IMR-90 (cell line): ENCODE measurements at places on chromosomes 3 and 15.
A peak's percentile ranks its signal among the peaks of the same experiment; 100 is the strongest.

- DNase-seq, result no peak
Observed at GRCh38 chr15:84659904-84660781, 2.1 kb upstream of the NMB start.

DNA sequence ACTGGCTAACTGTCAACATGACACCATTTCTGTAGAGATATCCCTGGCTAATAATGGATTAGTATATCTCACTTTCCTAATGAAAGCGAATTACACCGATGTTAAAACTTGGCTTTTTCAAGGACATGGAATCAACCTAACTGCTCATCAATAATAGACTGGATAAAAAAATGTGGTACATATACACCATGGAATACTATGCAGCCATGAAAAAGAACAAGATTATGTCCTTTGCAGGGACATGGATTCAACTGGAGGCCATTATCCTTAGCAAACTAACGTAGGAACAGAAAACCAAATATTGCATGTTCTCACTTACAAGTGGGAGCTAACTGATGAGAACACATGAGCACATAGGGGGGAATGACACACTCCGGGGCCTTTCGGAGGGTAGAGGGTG, 62.6 kb downstream of the ZIC1 start:
- DNase-seq, result no peak

- no peak for DNase-seq
Observed at GRCh38 chr3:119619094-119619493, 21.4 kb downstream of the PLA1A start.

- peak; percentile 23 for DNase-seq
Observed at GRCh38 chr15:56835718-56836171, 82.7 kb upstream of the TCF12 start.

GRCh38 chr3:45037720-45038455, 11.8 kb downstream of the CLEC3B start:
- peak; percentile 93 for DNase-seq

- DNase-seq, result peak; percentile 41
Observed at GRCh38 chr15:71790081-71790480, 20.3 kb upstream of the NR2E3 start.

DNA sequence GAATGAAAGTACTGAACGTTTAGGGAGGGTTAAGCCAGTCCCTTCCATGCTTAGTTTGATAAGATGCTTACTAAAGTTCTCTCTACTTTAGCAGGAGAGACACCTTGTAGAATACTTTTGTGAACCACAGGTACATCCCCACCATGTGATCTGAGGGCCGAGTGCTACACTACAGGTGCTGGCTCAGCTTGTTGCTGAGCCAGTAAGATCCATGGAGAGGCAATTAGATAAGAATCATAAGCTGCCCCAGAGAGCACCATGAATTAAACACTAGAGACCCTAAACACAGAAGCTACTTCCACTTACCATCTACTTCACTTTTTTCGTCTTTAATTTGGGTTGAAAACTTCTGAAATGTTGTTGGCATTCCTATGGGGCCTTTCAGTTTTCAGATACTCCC, 70.5 kb upstream of the GOLGA8B start:
- no peak for DNase-seq

GRCh38 chr15:45435124-45435903, 57.0 kb upstream of the GATM start:
- no peak for DNase-seq

DNA sequence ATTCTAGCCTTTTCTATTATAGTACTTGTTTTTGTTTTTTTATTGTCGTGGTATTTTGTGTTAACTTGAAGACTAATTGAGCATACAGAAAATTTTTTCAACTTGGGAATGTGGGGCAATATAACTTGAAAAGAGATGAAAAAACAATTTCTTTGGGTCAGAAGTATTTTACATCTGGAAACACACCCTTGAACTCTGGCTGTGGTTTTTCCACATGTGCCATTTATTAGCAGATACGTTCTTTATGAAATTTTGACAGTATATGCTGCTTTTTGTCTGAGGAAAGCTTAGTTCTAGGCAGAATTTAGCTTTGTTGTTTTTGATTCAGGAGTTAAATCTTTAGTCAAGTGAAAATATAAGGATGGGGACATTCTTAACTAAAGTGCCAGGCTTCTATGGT, 44.7 kb downstream of the TCF12 start:
- no peak for DNase-seq

DNA sequence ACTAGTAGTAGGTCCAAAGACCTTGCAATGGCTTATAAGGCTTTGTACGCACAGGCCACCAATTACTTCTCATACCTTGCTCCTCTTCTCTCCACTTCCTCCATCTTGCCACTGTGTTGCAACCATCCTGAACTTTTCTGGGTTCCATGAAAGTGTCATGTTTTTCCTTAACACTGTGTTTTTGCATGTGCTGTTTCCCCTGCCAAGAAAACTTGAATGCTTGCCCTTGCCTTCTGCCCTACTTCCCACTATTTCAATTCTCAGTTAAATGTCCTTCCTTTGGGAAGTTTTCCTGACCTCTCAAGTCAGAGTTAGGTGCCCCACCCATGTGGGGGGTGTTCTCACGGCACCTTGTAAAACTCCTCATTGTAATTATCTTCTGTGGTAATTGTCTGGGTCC, 182.8 kb downstream of the THRB start:
- no peak for DNase-seq

GRCh38 chr3:59698091-59698490, 648.3 kb upstream of the CFAP20DC start:
- DNase-seq, result no peak

- DNase-seq, result peak; percentile 69
Observed at GRCh38 chr3:156551261-156551660, 3.7 kb downstream of the SSR3 start.

DNA sequence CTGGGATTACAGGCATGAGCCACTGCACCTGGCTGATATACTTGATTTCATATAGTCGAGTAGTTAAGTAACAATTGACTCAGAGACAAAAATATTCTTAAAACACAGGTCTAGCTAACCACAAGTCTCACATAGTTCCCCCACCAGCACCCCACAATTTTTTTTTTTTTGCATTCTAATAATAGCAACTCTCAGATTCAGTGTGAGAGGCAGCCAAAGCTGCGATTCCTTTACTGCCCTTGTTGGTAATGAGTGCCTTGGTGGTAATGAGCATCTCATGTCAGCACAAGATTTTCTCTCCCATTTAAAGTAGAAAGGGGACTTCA, 72.5 kb downstream of the WWTR1 start:
- DNase-seq, result no peak

DNA sequence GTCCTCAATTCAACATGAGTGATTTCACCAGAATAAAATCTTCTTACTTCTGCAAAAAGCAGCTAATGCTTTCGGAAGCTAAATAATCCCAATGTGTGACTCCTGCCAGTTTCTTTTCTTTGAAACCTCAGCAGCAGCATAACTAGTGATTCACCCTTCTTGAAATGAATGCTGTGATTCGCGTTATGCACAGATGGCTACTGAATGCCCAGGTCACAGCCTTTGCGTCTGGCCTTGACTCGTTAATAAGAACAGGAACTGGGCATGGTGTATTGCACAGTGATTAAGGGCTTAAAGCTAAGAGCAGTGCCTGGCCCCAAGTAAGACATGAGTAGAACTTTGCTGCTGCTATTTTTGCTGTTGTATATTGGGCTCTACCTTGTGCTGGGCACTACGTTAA, 19.0 kb downstream of the CGNL1 start:
- peak; percentile 68 for DNase-seq

DNA sequence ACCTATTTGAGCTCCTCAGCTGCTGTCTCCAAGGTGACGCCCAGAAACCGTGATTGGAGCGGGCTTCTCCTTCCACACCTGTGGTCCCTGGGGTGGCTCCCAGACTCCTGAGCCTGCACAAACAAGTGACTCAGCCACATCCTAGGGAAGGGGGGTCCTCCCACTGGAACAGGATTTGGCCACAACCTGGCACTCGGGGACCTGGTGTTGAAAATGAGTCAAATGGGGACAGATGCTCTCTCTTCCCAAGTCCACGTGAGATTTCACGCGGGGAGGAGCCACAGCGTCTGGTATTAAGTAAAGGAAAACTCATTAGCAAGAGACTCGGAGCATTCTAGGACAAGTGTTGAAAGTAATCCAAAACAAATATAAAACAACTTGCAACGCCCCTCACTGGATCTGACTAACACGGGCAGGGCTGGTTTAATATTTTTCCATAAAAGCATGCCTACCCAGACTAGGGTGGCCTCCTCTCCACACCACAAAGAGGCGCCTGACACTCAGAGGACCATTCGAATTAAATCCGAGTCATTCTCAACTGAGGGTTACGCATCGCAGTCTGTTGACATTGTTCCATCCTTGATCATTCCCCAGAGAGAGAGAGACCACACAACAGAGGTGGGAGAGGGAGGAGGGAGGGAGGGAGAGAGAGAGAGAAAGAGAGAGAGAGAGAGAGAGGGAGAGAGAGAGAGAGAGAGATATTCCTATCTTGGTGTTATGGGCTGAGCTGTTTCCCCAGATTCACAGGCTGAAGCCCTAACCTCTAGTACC, 74.4 kb downstream of the MGLL start:
- peak; percentile 95 for DNase-seq

GRCh38 chr15:66740802-66741201, 38.8 kb downstream of the SMAD6 start:
- no peak for DNase-seq

- DNase-seq, result peak; percentile 14
Observed at GRCh38 chr3:148532326-148532725, 165.4 kb upstream of the AGTR1 start.

GRCh38 chr3:19901918-19902317, 32.1 kb downstream of the EFHB start:
- no peak for DNase-seq

DNA sequence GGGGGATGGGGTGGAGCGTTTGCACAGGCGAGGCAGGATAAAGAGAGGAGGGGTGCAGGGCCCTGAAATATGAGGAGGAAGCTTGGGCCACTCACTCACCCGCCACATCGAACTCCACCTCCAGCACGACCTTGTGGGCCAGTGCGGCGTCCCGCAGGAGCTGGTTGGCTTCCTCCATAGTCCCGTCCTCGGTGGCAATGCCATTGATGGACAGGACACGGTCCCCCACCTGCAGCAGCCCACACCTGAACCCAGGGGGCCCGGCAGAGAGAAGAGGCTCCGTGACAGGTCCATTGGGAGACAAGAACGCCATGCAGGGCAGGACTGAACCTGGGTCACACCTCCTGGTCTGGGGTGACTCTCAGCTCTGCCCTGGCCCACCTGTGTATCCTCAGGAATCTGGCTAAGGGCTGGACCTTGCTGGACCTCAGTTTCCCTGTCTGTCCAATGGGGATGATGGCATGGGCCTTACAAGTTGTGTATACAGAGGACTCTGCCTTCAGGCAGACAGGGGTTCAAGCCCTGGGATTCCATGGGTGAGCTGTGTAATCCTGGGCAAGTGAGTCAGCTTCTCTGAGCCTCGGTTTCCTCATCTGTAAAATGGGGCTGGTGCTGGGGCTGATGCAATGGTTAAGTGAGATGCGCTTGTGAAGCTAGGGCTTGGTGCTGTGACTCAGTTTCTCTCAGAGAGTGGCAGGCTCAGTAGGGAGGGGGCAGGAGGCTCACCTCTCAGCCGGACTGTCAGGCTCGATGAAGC, 26.4 kb downstream of the GRIP2 start:
- no peak for DNase-seq

DNA sequence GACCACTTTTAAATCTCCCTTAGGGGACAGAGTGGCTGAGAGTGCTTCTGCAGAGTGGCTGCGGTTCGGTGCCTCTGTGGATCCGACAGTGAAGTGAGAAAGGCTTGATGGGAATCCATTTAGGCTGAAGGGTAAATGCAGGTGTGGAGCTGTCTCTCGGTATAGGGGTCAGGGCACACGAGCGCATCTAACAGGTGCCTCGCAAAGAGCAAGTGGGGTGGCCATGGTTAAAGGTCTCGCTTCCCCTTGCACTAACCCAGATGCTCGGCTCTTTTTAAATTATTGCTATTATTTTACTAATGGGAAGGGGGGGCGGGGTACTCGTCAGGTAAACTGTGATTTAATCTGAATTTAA, 598 bp upstream of the GJD2 start:
- DNase-seq, result no peak

DNA sequence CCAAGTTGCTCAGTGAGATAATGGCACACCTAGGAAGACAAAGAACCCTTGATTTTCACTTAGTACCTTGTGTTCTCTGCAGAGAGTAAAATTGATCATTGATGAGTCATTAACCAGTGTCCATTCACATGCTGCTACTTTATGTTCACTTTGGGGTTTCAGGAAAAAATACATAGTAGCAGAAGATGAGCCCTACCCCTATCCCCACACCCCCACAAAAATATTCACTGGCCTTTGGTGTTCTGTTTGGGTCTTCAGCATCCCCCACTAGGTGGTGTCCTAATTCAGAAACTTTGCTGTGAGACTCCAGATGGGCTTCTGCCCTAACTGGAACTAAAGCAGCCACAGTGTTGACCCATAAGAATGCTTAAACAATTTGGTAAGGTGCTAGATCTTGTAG, 178.8 kb downstream of the KLHL25 start:
- peak; percentile 52 for DNase-seq

- DNase-seq, result peak; percentile 43
Observed at GRCh38 chr15:36177590-36178302, 401.7 kb upstream of the CDIN1 start.

GRCh38 chr3:13426591-13426990, 6.5 kb upstream of the NUP210 start:
- DNase-seq, result no peak

DNA sequence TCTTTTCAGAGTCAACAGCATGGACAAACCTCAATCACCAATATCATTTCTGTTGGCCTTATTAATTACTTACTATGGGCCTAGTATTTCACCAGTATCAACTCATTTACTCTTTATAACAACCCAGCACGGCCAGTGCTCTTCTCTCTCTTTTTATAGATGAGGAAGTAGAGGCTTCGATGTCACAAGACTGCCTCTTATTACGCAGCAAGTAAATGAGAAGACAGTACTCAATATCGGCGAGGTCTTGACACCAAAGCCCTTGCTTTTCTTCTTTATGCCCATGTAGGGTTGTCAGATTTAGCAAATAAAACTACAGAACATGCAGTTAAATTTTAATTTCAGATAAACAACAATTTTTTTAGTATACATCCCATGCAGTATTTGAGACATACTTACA, 99.0 kb upstream of the KCNMB2 start:
- DNase-seq, result no peak

DNA sequence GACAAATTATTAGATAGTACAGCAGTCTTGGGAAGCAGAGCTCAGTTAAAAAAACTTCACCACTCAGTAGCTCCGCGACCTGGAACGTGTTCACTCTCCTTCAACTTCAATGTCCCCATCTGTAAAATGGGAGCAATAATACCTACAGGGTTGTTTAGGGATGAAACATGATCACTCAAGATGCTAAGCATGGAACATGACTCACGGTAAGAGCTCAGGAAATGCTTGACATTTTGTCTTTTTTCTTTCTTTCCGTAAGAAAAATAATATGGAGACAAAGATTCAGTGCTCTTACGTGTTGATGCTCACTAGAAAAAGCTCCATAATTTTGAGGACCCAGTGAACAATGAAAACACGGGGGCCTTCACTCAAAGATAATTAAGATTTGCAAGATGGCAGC, 606.7 kb upstream of the MDFIC2 start:
- peak; percentile 20 for DNase-seq

- DNase-seq, result no peak
Observed at GRCh38 chr15:85318732-85319076, 61.7 kb upstream of the AKAP13 start.
